ENCODE measurements at places on chromosomes 2 and 18.
A peak's percentile ranks its signal among the peaks of the same experiment; 100 is the strongest.

GRCh38 chr2:74817304-74817675, 16.6 kb upstream of the HK2 start:
- no peak for DNase-seq

DNA sequence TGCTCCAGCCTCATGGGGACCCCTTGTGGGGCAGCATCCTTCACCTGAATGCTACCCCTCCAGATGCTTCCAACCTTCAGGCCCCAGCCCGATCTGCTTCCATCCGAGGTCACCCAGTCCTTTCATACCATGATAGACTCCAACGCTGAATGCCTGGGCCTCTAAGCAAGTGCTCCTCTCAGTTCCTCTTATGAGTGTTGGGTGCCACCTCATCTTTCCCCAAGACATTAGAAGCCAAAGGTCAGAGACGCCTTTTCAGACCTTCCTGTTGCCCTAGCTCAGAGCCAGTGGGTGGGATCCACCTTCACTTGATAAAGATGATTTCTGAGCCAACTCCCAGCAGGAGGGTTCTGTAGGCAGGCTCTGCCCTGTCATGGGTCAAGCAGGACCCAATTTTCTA, 174.5 kb upstream of the MGAT5 start:
- DNase-seq: no peak

GRCh38 chr2:28080911-28081310, 190.4 kb downstream of the BABAM2 start:
- DNase-seq: no peak

DNA sequence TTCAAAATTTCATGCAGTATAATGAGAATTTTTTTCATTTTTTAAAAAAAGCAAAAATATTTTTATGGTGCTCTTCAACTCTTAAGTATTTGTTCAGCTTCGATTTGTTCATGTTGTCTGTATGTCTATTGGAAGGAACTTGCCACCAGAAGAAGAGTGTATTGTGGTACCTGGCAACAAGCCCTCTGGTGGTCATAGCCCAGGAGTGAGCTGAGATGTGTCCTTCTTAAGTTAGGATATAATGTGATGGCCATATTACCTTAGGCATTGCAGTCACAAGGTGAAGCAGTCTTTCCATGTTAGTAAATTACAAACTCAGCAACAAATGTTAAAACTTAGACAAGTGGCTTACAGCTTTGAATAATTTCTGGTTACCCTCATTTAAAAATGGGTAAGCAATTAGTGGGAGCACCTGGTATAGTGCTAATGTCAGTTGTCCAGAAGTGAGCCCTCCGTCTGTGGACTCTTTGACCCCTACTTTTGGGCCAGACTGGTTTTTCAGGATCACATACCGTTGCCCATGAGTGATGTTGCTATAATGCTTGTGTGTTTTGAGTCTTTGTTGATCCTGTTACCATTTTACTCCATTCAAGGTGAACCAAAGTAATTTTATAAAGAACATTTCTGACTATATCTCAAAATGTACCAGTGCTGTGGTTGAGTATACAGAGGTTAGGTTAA, 57.4 kb downstream of the MYO1B start:
- DNase-seq: no peak

DNA sequence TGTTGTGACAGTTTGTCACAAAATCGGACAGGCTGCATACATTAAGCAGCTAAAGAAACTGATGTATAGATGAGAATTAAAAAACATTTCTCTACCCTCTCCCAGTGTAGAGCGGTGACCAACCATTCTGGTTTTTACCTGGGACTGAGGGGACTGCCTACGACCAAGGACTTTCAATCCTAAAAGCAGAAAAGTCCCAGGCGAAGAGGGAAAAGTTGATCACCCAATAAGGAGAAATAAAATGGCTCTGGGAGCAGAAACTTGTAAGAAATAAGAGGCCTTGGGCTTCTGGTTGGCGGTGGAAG, 30.9 kb upstream of the YPEL5 start:
- DNase-seq: no peak

- DNase-seq: no peak
Measured at GRCh38 chr2:35688309-35688708, 667.3 kb upstream of the CRIM1 start.

DNA sequence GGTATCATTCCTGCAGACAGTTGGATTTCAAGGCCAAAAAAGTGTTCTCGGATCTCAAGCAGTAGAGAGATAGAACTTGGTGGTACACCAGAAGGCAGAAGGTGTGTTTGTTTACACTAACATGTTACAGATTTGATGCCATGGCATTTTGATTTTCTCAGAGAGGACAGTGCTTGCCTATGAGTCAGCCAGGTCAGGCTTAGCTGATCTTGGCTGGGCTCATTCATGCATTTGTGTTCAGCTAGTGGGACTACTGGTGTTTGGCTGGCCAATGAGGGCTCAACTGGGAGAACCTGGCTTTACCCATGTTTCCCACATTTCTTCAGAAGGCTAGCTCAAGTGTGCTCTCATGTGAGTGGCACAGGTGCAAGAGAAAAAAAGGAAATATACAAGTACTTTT, 162.0 kb downstream of the C1D start:
- no peak for DNase-seq

GRCh38 chr2:136025057-136025973, 39.9 kb upstream of the DARS1 start:
- DNase-seq: peak; percentile 62

GRCh38 chr18:23908827-23909226, 105.7 kb upstream of the TTC39C start:
- DNase-seq: no peak

GRCh38 chr2:49162151-49162550, 7.8 kb upstream of the FSHR start:
- DNase-seq: no peak

GRCh38 chr2:72144632-72145288, 2.9 kb downstream of the CYP26B1 start:
- DNase-seq: peak; percentile 60

- no peak for DNase-seq
Measured at GRCh38 chr18:902229-902628, 2.4 kb upstream of the ADCYAP1 start.

- DNase-seq: no peak
Measured at GRCh38 chr2:151682459-151683003, 51.7 kb downstream of the NEB start.

- DNase-seq: no peak
Measured at GRCh38 chr2:203225423-203226039, 13.3 kb upstream of the CYP20A1 start.

Data from activated CD8-positive, alpha-beta memory T cell treated with anti-CD3 and anti-CD28 coated beads for 24 hours (primary cell).